Activated CD4-positive, alpha-beta T cell treated with anti-CD3 and anti-CD28 coated beads, Interleukin-2, amount 10 ng/mL, durations not matched to agents 7 days and 5 days (primary cell): ENCODE measurements at places on chromosomes 1 and 21. TPM values are rescaled to one million over a fixed set of nuclear protein-coding genes. Genes with fewer than 3 reads are reported as not detected.

The CYYR1 gene
- not detected for total RNA-seq

- peaks cover 14% of the 10 kb centered on the region for H3K36me3 ChIP-seq
- H3K27me3 ChIP-seq, result no peaks in the 10 kb centered on the region
- peak overlapping the region; percentile 98 for H3K27ac ChIP-seq
- peak; percentile 65 for DNase-seq
- H3K4me1 ChIP-seq, result peaks cover 44% of the 10 kb centered on the region
Observed at GRCh38 chr1:45686015-45686287, 382 bp downstream of the GPBP1L1 start.

- no peak overlapping the region for H3K4me3 ChIP-seq
- peaks cover 66% of the 10 kb centered on the region for H3K36me3 ChIP-seq
- no peak for DNase-seq
Observed at GRCh38 chr1:172561252-172561651, 28.3 kb downstream of the SUCO start.

GRCh38 chr1:31848381-31848897 lies 32.6 kb upstream of the SPOCD1 start:
- H3K4me3 ChIP-seq, result peak overlapping the region; percentile 23
- DNase-seq, result peak; percentile 65

The CR1L gene
- not detected for total RNA-seq

The KRTAP10-10 gene
- not detected for total RNA-seq

DNA sequence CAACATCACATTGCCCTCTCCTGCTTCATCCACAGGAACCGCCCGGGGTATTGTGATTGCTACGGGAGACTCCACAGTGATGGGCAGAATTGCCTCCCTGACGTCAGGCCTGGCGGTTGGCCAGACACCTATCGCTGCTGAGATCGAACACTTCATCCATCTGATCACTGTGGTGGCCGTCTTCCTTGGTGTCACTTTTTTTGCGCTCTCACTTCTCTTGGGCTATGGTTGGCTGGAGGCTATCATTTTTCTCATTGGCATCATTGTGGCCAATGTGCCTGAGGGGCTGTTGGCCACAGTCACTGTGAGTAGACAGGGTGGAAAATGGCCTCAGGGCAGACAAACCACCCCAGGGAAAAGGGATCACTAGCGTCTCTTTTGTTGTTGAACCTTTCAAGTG lies 12.7 kb downstream of the ATP1A4 start:
- H3K36me3 ChIP-seq, result no peaks in the 10 kb centered on the region
- DNase-seq, result no peak
- H3K27ac ChIP-seq, result no peak overlapping the region
- no peak overlapping the region for H3K4me3 ChIP-seq
- H3K27me3 ChIP-seq, result peaks cover 9% of the 10 kb centered on the region
